NCI-H1092 treated with DMSO at 0.1 percent for 48 hours (cell line): ENCODE measurements at places on chromosomes 12 and 14.
A peak's percentile ranks its signal among the peaks of the same experiment; 100 is the strongest.

DNA sequence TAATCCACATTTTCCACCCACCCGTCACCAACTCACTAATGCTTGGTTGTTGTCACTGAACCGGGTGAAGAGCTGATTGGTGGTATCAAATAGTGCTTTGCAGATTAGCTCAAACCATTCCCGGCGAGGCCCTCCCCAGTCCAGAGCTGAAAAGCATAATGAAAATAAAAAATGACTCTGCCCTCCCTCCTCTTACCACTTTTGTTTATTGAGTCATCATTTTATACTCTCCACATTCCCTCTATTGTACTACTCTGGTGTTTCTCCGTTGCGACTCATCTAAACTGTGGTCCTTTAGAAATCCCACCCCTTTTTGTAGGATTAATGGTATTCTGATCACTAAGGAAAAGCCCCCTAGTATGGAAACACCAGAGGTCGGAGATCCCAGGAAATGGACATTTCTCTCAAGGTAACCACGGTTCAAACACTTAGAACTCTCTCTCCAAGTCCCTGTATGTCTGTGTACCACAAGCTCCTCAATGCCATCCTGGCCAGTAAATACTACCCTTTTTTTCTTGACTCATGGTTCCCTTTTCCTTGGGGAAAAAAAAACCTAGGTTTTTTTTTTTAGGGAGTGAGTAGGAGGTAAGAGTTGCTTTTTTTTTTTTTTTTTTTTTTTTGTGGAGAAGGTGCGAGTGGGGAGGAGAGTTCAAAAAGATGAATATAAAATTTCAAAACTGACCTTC, 42.0 kb downstream of the AREL1 start:
- no peak for DNase-seq

DNA sequence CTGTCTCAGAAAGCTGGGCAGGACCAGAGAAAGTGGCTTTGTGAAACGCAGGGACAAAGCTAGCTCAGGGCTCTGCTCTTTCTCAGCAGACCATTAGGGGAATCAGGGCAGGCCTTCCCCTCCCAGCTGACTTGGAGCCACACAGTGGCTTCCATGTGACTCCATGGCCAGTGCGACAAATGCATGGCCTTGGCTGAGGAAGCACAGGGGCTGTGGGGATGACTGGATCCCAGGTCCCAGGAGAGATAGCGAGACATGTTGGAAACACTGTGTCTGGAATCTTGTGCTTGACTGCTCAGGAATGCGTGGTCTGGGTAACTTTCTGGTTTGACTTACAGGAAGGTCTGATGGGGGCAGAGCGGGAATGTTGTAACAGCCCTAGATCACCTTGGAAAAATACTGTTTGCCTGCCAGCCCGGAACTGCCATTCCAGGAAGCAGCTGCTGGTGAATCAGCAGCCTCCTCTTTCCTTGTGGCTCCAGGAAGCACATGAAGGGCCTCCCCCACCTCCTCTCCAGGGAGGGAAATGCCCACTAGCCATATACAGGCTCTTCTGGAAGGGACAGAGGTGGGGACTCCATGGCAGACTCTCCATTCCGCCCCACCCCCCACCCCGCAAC, 133.5 kb upstream of the HIF1A start:
- no peak for DNase-seq

- no peak for DNase-seq
Measured at GRCh38 chr14:30180219-30180618, 252.6 kb upstream of the PRKD1 start.

DNA sequence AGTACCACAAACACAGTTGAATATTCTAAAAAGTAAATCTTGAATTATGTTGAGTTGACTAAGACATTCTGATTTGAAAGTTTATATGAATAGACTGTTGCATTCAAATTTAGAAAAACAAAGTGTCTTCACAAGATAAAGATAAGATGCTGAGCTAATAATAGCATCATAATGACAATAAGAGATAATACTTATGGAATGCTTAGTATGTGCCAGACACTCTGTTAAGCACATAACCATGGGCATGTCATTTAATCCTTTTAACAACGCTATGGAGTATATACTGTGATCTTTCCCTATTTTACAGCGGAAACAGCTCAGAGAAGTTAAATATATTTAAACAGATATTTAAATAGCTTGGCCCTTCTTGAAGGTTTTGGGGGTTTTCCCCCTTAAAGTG, 163.4 kb downstream of the SRGAP1 start:
- no peak for DNase-seq

DNA sequence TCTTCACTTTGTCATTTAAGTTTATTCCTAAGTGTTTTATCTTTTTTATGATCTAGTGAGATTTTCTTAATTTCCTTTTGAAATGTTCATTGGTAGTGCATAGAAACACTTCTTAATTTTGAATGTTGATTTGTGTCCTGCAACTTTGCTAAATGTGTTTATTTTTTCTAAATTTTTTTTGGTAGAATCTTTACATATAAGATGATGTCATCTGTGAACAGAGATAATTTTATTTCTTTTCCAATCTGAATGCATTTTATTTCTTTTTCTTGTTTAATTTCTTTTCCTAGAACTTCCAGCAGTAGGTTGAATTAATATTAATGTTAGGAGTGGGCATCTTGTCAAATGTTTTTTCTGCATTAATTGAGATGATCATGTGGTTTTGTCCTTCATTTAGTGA, 42.1 kb downstream of the SLCO1B3 start:
- no peak for DNase-seq

DNA sequence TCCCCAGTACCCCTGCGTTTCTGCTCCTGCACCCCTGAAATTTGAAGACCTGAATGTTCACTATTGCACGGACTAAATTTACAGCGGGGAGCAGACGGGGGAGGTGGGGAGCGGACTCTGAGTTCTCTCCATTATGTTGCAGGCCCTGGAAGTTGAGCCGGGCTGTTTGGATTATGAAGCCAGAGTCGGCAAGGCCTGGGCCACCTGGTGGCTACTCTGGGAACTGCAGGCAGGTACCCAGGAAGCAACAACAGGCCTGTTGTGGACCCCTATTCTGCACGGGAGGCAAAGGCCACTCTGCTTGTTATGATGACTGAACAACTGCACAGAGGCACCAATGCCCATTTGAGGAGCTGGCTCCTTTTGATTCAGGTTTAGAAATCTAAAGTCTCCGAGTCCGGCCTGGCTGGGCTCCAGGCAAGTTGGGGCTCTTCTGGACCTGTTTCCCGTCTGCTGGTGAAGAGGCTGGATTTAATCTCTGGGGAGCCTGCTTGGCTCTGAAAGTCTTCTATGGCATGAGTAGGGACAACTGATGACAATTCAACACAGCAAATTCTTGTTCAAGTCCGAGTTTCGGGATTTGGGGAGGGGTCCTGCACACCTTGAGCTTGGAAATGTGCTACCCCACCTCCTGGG, 34.1 kb upstream of the FAM181A start:
- DNase-seq, result peak; percentile 34

DNA sequence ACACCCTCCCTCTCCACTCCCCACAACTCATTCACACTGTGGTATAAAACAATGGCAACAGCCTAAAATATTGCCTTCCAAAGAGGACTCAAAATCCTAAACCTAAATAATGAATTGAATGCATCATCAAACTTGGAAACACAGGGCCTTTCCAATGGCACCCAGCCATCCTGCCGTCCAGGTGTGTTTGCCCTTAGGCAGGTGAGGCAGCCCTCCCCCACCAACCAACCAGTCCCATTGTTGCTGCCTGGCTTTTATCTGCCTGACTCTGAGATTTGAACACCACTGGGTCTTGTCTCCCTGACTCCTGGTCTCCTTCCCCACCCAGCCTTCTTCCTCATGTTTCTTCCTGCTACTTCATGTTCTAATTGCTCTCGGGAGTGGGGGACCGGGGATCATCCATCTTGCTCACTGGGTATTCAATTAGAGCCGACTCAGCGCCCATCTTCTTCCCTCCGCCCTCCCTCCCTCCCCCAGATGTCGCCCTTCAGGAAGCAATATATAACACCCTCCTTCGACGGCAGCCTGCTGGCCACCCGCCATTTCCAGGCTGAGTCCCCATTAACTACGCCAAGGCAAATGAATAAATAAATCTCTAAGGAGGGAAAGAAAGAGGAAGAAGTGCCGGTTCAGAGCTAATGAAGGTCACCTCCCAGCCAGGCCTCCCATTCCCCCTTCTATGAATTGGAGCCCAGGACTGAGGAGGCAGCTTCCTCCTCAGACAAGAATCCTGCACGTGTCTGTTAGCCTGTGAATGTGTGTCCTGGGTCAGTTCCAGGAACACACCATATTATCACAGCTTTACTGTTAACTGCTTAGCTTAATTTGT, 36.3 kb upstream of the NTF3 start:
- peak; percentile 81 for DNase-seq

GRCh38 chr12:14148489-14149270, 167.3 kb upstream of the GRIN2B start:
- DNase-seq, result no peak

DNA sequence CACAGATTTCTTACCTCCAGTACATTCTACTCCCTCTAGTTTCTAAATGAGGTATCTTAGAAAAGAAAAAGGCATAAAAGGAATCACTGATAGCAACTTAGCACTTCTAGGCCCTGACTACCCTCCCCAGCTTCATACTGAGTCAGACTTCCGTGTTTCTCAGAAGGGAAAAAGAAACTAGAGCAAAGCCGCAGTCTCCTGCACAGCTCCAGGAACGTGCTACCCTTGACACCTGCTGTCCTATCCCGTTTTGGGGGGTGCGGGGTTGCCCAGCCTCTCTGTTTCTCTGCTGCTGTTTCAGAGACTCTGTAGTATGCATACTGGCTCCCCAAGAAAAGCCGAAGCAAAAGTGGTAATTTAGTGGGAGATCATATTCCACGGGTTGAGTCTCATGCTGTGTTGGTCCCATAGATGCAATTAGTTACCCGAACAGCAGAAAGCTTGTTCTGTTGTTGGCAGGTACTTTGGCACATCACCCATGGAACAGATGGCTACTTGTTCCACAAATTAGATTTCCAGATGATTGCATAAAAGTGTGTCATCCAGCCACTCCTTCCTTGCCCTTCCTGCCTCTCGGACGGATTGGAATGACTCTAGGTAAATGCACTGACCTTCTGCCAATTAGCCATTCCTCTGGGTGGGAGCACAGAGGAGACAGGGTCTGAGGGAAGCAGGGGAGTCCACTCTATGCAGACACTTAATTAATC, 438.1 kb downstream of the FUT8 start:
- DNase-seq, result peak; percentile 90

DNA sequence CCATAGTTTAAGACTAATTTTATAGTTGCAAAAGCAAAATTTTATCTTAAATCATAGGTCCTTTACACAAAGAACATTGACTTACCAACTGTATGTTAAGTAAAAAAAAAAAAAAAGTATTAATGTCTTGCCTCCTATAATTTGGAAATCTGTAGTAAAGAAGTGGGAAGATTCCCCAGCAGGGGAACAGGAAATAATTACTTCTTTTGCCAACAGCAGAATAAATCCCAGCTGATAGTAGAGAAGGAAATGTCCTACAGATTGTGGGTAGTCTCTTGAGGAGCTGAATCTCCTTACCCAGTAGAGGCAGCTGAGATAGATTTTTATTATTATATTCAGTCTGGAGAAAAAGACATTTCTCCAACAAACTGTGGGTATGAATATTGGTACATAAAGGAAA, 193.7 kb downstream of the SLC6A15 start:
- no peak for DNase-seq

- no peak for DNase-seq
Measured at GRCh38 chr12:112107306-112108201, 1.0 kb downstream of the NAA25 start.

- DNase-seq, result no peak
Measured at GRCh38 chr12:25725931-25726330, 172.8 kb upstream of the LMNTD1 start.

- DNase-seq, result no peak
Measured at GRCh38 chr12:131776237-131776889, 51.8 kb upstream of the MMP17 start.

DNA sequence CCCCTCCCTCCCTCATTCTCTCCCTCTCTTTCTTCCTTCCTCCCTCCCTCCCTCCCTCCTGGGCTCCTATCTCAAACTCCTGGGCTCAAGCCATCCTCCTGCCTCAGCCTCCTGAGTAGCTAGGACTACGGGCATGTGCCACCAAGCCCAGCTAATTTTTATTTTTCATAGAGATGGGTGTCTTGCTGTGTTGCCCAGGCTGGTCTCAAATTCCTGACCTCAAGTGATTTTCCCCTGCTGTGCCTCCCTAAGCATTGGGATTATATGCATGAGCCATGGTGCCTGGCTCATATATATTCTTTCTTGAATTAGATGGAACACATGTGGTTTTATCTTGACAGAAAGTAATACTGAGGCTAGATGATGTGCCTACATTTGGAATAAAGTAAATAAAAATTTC, 14.2 kb downstream of the PAPOLA start:
- no peak for DNase-seq

DNA sequence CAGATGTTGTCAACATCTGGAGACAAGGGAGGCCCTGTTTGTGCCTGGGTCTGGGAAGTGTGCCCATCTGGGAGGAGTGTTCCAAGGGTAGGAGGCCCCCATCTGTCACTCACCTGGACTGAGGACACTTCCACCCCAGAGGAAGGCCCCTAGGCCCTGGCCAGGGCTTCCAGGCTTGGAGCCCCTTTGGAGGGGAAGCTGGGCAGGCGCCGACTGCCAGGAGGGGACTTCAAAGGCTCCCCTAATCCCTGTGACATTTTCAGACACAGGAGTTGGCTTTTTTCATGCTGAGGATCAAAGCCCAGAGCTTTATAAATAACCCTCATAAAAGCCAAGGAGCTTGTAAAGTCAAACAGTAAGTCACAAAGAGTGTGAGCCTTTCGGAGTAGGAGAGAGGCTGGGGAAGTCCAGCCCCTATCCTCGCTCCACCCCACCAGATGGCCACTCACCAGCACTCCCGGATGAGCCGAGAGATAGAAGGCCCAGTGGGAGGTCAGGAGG, 17.6 kb upstream of the FAM222A start:
- no peak for DNase-seq

GRCh38 chr12:104750061-104750460, 208.0 kb downstream of the SLC41A2 start:
- DNase-seq, result no peak

GRCh38 chr14:104230119-104230815, 91.9 kb downstream of the KIF26A start:
- DNase-seq, result no peak

DNA sequence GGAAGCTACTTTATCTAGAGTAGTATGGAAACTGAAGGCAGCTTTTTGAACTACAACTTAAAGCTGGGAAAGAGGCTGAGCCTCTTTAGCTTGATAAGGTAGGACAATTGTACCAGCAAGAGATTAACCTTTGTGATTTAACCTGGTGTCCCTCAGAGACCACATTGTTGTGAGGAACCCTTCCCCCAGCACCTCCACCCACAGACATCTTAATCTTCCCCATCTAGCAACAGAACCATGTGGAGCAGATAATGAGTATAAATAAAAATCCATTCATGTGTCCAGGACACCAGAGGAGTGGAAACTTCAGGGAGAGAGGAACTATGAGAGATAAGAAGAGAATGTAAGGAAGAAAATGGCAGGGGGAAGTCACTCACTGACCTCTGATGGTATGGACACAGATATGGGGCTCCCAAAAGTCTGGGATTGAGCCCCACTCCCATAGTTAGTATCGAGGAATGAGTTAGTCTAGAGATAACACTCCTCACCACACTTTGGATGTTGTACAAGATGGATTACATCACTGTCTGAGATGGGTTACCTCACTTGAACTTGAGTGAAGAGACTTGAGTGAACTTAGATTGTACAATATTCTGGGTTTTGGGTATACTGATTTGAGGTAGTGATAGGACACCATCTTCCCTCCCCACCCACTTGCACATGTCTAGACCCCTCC, 33.9 kb upstream of the SLC38A2 start:
- no peak for DNase-seq

- no peak for DNase-seq
Measured at GRCh38 chr14:86237733-86238132, 707.8 kb downstream of the FLRT2 start.

- no peak for DNase-seq
Measured at GRCh38 chr12:67958187-67958586, 31.1 kb upstream of the IFNG-AS1 start.
